ENCODE measurements at places on chromosomes 16 and 17.

- DNase-seq: no peak
Measured at GRCh38 chr16:80743273-80743672, 61.1 kb downstream of the CDYL2 start.

- no peak for DNase-seq
Measured at GRCh38 chr16:10972819-10973464, 28.6 kb downstream of the CLEC16A start.

DNA sequence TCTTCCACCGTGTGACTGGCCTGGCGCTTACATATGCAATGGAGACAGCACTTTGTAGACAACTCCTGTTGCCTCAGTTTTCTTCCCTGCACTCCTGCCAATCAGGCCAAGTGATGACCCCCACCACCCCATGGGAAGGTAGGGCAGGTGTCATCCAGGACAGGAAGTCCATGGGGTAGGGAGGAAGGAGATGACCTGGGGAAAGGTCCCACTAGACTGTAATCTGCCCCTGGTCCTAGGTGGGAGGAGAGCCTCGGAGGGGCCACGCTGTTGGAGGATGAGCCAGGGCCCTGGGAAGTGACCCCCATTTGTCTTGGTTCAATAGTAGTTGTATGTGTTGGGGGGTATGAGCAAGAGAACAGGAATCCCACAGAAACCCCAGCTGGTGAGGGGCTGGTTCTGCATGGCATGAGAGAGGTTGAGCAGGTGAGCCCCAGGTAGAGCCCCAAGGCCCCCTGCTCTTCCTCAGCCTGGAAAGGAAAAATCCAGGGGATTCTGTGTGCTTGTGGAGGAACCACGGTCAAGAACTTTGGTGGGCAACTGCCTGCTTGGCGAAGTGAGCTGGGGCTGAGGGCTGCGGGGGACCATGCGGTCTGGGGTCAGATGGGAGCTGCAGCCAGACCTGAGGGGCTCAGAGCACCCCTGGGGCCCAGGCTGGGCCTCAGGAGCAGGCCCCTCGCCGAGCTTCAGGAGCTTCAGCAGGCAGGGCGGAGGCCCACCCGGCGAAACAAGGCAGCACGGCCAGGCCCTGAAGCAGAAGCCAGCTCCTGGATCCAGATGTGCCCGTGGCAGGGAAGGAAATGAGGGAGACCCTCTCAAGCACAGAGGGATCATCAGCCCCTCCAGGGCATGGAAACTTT is 50.7 kb downstream of the NT5M start:
- no peak for DNase-seq

- no peak for DNase-seq
Measured at GRCh38 chr17:45138911-45139532, 3.5 kb downstream of the ACBD4 start.

DNA sequence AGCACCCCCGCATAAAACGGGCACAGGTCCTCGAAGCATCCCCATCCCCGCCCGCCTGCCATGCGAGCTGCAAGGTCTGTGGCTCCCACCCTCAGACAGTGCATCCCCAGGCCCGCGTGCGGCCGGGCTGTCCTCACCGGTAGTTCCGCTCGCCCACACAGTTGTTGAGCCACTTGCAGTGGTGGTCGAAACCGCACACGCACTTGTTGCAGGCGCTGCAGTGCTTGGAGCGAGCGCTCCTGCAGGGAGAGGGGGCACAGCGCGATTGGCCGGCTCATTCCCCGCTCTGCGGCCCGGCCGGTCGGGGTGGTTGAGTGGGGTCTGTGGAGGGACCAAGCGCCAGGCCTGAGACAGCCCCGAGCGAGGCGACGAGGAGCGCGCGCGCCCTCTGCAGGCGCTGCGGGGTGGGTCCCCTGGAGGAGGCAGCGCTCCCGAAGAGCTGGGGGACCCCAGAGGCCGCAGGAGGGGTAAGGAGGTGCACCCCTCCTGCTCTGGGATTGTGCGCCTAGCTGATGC is 6.0 kb upstream of the TPPP3 start:
- DNase-seq: no peak

DNA sequence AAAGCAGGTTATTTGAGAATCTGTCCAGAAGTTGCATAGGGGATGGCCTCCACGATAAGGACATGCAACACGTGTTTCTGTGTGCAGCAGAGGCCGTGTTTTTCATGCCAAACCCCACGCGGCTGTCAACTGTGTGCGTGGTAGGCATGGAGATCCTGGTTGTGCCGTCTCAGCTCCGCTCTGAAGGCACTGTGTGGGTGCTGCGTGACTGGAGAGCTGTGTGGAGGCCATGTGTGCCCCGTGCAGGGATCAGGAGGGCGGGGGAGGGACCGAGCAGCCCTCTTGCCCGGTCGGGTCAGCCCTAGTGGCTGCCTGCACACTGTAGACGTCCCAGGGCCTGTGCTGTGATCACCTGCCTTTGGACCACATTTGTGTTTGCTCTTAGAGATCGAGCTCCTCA is 74.5 kb downstream of the SEC14L1 start:
- DNase-seq: no peak

DNA sequence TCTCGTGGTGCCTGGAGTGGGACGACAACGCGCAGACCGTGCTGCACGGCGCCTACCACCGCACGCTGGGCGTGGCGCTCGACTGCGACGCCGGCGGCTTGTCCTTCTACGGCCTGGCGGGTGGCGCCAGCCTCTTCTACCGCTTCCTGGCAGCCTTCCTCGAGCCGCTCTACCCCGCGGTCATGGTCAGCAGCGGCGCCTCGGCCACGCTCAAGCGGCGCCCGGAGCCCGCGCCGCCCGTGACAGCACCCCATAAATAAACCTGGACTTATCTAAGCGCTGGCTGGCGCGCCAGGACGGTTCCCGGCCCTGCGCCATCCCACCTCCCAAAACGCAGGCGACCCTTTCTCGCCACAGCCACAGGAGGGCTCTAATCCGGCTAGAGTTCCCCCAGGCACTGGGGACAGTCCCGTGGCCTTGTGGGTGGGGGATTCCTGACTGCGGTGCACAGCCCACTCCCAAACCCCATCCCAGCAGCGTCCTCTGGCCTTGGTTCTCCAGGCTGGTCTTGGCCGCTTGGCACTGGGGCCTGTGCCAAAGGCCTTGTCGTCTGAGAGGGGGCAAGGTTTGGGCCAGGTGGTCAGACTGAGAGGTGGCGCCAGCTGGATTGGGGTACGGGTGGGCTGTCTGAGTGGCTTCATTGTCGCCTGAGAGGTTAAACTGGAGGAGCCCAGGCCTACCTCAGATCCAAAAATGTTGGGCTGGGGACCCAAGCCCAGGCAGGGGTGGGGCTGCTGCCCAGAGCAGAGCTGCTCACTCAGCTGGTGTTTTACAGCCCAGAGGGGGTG is 10.1 kb upstream of the SLC16A5 start:
- no peak for DNase-seq

Data from NCI-H1417 treated with DMSO at 0.1 percent for 48 hours (cell line).